ENCODE measurements at places on chromosomes 2 and 18. TPM values are rescaled to one million over a fixed set of nuclear protein-coding genes. Genes with fewer than 3 reads are reported as not detected.

NCKAP1 gene
- 13.2 TPM for total RNA-seq

GRCh38 chr2:98468621-98469236 is 24.1 kb downstream of the INPP4A start:
- peaks cover 89% of the 10 kb centered on the region for H3K4me1 ChIP-seq
- H3K27me3 ChIP-seq = no peaks in the 10 kb centered on the region
- no peak overlapping the region for H3K4me3 ChIP-seq
- peak overlapping the region; percentile 86 for H3K27ac ChIP-seq
- peaks cover 27% of the 10 kb centered on the region for H3K36me3 ChIP-seq
- no peak for DNase-seq

ZNF892 gene
- 4.8 TPM for total RNA-seq

DNA sequence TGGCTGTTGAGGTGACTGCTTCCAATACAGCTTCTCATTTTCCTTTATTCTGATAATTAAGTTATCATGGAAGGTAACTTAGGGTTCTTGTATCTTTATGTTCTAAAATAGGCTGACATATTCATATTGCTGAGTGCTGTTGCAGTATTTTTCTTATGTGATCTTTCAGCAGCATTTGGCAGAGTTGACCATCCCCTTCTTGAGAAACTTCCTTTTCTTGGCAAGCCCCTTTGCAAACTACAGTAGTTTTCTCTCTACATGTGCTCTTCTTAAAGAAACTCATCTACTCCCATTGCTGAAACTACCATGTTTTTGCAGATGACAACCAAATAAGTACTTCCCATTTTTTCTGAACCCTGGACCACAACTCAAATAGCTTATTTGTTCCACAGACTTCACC is 476.5 kb upstream of the TRIB2 start:
- DNase-seq = no peak
- no peak overlapping the region for H3K4me3 ChIP-seq
- no peaks in the 10 kb centered on the region for H3K4me1 ChIP-seq

RGPD3 gene
- total RNA-seq = 0.34 TPM

CCDC74A gene
- 3.3 TPM for total RNA-seq

TMEM163 gene
- 0.27 TPM for total RNA-seq

- H3K4me3 ChIP-seq = no peak overlapping the region
- H3K36me3 ChIP-seq = no peaks in the 10 kb centered on the region
- DNase-seq = no peak
- peaks cover 4% of the 10 kb centered on the region for H3K27me3 ChIP-seq
- H3K4me1 ChIP-seq = no peaks in the 10 kb centered on the region
Observed at GRCh38 chr2:186718122-186718521, 24.3 kb downstream of the FAM171B start.
